ENCODE measurements at places on chromosomes 5 and 9.

- DNase-seq: peak; percentile 68
Observed at GRCh38 chr5:159786901-159787691, 129.2 kb upstream of the ADRA1B start.

DNA sequence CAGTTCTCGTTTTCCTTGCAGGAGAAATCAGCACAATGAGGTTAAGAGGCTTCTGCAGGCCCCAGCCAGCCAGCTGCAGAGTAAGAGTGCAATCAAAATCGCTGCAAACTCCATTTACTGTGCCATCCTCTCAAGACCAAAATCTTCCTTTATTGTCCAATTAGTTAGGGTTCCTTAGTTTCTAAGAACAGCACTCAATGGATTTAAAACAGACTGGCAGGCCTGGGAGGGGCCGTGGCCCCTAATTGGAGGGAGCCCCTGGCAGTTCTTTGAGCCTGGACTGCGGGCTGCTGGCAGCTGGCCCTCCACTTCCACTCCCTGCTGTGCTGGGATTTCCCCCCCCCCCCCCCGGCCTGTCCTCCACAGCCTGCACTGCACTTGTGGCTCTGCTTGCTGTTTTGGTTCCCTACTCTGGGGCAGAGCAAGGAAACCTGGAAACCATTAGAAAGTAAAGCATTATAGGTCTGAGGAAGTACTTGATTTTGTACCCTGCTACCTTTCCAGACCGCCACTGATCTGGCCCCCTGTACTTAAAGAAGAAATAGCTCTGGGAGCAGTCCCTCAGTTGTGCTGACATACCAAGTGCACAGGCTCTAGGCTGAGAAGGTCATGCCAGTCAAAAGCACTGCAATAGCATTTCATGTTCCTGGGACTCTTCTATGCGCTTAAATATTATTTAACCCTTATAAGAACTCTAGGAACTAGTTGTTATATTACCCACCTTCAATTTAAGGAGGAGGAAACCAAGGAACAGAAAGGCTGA lies 129.0 kb downstream of the APBA1 start:
- peak; percentile 23 for DNase-seq

GRCh38 chr5:125485771-125486170 lies 739.3 kb upstream of the ZNF608 start:
- DNase-seq: no peak

DNA sequence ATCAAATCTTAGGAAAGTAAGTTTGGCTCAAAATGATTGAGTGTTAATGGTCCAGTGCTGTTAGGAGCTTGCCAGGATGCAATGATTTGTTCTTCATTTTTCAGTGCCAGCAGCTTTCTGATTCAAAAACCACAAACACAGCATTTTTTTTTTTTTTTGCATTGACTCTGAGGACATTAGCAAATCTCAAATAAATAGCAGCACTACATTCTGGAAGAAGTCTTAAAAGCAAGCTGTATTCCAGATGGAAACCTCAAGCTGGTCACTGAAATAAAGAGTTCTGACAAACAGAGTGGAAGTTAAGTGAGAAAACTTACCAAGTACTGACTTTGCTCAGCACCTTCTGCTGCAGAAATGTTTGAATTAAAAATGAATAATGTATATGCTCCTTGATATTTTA lies 1653.1 kb upstream of the CDH9 start:
- peak; percentile 17 for DNase-seq

GRCh38 chr5:120083851-120084542 lies 380.1 kb upstream of the PRR16 start:
- DNase-seq: no peak

DNA sequence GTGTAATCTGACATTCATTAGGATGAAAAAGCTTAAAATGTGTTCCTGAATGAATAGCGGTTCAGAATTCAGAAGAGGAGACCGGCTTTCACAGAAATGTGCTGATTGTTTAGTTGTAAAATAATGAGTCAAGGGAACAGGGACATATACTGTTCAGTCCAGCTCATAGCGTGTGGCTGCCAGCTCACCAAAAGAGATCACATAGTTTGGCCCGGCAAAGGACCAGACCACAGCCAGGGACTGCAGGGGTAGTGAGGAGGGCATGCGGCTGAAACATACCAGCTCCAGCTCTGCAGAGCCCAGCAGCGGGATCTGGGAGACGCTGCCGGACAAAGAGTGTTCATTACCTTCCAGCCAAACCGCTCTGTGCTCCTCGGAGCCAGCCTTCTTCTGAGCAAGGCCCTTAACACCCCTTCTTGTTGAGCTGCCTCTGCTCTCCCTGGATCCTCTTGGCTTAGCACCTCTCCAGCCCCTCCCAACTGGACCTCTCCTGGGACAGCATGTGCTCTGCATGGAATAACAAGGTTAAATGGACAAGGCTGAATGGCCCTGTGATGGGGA lies 116.8 kb upstream of the CNTLN start:
- peak; percentile 86 for DNase-seq

GRCh38 chr5:180098526-180098925 lies 27.0 kb upstream of the RNF130 start:
- DNase-seq: no peak

DNA sequence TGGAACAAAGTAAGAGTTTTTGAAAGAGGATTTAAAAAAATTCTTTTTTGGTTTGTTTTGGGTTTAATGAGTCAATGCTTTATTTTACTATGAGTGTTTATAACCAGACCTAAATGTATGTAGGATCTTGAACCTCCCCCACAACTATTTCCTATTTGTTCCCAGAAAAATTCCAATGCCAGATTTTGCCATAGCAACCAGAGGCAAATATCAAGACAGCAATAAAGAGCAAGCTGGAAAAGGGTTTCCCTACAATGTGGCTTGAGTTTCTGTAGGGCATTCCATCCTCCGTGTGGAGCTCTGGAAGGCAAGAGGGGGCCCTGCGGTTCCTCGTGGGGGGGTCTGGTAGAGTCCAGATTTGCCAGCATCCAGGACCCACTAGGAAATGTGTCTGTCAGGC lies 27.8 kb upstream of the GDNF start:
- DNase-seq: peak; percentile 23

DNA sequence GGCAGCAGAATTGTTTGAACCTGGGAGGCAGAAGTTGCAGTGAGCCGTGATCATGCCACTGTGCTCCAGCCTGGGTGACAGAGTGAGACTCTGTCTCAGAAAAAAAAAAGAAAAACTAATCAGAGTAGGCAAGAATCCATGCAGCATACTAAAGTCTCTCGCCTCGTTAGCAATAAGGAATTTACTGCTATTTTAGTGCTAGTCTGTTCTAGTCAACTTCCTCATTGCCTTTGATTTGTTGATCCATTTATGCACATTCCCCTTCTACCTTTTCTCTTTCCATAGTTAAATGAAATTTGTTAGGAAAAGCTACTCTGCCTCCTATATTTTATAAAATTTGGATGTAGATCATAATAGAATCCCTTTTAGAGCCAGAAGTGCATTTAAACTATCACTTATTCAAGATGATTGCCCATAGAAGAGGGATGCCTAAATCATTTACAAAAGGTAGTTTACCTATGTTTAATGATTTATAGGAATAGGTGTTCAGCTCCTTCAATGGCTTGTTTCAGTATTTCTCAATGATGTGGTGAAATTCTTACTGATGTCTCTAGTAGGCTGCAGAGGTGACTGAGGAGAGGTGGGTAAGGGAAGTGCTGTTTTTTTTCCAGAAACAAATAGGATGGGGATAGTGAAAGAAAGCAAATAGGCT lies 1.9 kb downstream of the LRRC19 start:
- no peak for DNase-seq

GRCh38 chr9:93648836-93649235 lies 72.5 kb downstream of the PHF2 start:
- DNase-seq: no peak

GRCh38 chr5:83857341-83857740 lies 136.7 kb upstream of the HAPLN1 start:
- DNase-seq: no peak

GRCh38 chr5:95059636-95060035 lies 225.3 kb downstream of the MCTP1 start:
- DNase-seq: no peak

DNA sequence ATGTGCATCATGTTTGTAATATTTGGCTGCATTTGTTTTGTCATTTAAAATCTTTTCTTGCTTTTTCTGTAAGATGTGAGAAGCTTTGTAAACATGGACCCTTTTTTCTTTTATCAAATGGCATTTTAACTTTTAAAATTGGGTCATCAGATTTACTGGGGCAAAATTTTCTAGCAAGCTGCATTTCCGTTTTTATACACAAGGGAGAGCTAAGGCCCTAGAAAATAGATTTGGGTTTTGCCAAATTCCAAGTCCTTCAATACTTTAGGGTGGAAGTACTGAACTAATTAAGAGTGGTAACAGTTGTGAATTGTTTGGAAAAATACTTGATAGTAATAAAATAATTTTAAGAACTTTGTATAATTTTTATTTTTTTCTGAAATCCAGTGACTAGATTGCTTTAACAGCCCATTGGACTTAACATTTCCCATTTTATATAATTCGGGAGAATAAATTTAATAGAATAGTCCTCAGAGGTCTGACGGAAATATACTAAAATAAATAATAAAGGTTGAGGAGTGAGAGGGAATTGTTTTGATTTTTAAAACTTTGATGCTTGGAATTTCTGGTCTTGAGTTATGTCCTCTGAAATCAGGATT lies 117.4 kb downstream of the SMARCA2 start:
- DNase-seq: peak; percentile 53

- DNase-seq: no peak
Observed at GRCh38 chr5:10275460-10275859, 25.4 kb downstream of the CCT5 start.
